Panc1 (cell line): ENCODE measurements at places on chromosomes 7 and 10. TPM values are rescaled to one million over a fixed set of nuclear protein-coding genes. Genes with fewer than 3 reads are reported as not detected.

- DNase-seq = no peak
Observed at GRCh38 chr10:119319920-119320258, 112.5 kb downstream of the GRK5 start.

DNA sequence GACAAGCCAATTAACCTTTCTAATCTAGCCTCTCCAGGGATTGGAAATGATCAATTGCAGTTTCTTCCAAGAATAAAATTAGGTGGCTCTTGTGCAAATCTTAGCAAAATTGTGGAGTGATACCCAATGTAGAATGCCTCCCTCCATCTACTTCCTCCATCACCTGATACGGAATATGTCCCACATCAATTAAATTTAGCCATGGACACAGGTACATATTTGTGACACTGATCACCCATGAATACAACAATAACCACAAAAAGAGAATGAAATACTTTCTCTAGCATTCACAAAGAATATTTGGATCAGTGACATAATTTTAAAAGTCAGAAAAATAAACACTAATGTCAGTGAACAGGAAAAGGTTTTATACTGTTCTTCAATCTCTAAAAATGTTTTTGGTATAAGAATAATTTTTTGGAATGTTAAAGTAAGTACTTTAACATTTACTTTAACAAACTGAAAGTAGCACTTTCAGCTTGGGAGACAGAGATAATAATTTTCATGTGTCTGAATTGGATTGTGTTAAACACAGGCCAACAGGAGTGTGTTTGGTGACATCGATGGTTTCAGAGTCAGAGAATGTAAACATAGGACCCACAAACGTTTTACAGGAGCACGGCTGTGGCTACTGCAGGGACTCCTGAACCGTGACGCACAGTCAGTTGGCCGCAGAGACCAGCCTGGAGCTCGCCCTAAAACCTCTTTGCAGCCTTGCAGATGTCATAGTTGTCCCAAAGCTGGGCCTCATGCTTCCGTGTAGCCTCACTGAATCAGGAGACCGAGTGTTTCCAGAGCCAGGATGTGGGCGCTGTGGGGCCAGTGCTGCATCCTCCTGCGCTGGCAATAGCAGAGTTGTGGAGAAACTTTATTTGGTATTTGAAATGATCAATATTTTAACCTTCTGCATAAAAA lies 7.2 kb downstream of the RBM20 start:
- DNase-seq = no peak

- no peak for DNase-seq
Observed at GRCh38 chr10:51269821-51270220, 195.5 kb downstream of the PRKG1 start.

- DNase-seq = peak; percentile 38
Observed at GRCh38 chr10:90751107-90751997, 106.5 kb downstream of the HTR7 start.

- DNase-seq = no peak
Observed at GRCh38 chr10:4081685-4082111, 296.7 kb upstream of the KLF6 start.

DNA sequence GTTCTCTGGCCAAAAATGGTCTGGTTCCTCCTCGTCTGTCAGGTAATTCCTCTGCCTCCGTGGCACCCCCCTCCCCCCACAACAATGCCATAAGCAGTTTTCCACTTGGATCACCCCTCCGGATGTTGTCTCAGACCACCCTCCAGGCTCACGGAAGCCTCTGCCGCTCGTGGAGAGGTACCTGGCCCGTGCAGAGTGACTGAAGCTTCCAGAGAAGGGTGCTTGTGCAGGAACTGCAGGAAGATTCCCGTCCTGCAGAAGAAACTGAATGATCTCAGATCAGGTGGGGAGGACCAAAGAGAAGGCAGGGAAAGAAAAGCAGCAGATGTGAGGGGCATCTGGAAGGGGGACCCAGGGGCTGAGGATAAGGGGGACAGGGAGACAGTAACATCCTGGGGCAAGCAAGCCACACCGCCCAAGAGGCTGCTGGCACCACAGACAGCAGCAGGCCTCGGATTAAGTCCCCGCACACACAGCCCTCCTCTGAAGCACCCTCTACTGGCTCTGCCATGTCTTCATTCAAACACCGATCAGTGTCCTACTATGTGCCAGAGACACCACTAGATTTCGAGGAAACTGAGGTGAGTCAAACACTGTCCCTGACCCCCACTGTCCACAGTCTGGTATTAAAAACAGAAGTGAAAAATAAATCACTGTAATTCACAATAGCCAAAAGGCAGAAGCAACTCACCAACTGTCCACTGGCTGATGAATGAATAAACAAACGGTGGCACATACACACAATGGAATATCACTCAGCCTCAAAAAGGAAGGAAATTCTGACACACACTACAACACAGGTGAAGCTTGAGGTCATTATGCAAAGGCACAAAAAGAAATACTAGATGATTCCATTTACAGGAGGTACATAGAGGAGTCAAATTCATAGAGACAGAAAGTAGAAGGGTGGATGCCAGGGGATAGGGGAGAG lies 26.4 kb downstream of the KIAA1549 start:
- no peak for DNase-seq

DNA sequence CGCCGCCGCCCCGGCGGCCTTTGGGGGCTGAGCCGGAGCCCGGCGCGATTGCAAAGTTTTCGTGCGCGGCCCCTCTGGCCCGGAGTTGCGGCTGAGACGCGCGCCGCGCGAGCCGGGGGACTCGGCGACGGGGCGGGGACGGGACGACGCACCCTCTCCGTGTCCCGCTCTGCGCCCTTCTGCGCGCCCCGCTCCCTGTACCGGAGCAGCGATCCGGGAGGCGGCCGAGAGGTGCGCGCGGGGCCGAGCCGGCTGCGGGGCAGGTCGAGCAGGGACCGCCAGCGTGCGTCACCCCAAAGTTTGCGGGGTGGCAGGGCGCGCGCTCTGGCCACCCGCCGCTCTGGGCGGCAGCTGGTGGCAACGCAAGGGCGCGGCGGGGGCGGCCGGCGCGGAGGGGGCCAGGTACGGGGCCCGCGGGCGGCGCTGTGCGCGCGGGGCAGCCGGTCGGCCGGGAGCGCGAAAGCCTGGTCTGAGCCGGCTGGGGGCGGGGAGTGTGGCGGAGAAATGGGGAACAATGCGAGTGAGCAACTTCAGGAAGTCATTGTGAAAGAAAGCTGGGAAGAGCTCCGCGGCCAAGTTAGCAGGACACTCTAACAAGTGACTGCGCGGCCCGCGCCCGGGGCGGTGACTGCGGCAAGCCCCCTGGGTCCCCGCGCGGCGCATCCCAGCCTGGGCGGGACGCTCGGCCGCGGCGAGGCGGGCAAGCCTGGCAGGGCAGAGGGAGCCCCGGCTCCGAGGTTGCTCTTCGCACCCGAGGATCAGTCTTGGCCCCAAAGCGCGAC lies at the start of gene IKZF1:
IKZF1 (plus strand) TSS at position 588 of the 782 bp plus-strand sequence. CDS start 14,346 bp downstream, outside the sequence.
- DNase-seq = no peak

GRCh38 chr7:33824911-33825459 lies 80.4 kb upstream of the BMPER start:
- DNase-seq = no peak

- no peak for DNase-seq
Observed at GRCh38 chr10:55329796-55330195, 528.8 kb upstream of the PCDH15 start.

DNA sequence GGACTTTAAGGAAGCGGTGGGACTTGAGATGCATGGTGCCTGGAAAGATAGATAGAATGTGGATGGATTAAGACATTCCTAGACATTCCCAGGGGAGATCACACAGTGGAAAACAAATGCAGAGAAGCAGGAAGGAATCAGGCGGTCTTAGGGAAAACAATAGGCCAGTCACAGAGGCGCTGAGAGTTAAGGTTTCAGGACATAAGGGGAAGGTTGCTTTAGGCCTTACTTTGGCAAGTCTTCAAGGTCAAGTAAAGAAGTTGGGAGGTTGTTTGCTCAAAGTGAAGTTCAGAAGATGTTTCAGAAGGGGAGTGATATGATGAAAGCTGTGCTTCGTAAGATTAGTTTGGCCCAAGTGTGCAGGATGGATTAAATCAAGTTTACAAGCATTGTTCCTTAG lies 109.4 kb downstream of the SUGCT start:
- no peak for DNase-seq

DNA sequence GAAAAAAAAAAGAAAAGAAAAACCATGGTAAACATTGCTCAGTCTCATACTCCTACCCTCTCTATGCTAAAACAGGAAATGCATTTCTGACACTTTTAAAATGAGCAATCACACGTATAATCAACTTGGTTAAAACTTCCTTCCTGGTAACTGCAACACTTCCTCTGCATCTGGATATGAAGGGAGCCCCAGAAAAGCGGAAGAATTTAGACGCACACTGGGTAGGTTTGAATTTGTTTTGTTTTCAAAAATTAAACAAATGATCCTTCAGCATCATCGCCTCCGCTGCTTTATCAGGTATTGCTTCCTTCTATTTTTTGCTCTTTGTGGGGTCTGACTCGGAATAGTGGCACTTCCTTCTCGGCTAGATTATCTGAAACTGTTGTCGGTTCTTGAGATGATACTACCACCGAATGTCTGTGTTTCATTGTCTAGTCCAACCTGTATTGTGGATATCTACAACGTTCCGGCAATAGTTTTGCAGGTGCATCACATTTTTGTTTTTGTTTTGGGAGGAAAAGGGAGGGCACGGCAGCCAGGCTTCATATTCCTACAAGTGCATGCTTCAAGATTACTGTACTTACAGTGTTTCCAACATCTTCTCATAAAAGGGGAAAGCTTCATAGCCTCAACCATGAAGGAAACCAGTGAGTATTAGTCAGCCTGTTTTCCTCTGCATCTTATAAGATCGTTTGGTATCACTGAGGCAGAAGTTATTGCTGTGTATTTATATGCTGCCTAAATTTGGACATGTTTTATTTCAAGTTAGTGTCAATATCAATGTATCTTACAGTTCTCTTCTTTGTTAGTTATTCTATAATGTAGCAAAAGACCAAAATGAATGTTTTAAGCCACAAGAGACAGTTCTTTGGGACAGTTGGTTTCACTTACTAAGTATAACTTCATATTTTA lies at the start of gene PIK3CG:
PIK3CG (plus strand) TSS at position 153 of the 912 bp plus-strand sequence. CDS start 2,280 bp downstream, outside the sequence.
- DNase-seq = no peak

GRCh38 chr7:67716729-67717128 lies 720.1 kb downstream of the TYW1 start:
- no peak for DNase-seq

DNA sequence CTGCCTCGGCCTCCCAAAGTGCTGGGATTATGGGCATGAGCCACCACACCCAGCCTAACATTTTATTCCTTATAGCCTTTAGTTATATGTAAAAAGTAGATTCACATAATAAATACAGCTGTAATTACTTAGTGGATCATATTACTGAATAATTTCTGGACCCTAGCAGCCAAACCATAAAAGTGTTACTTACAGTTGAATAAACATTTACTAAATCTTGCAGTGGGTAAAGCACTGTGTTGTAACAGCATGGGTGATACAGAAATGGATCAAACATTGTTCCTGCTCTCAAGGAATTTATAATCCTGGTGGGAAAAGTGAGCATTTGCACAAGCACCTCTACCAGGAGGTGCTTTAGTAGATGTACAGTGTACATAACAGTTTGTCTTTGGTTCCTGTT lies 25.0 kb downstream of the BPGM start:
- no peak for DNase-seq

GRCh38 chr10:3347413-3348182 lies 175.0 kb upstream of the PITRM1 start:
- no peak for DNase-seq

- DNase-seq = no peak
Observed at GRCh38 chr10:104809288-104810090, 168.4 kb downstream of the SORCS3 start.

- no peak for DNase-seq
Observed at GRCh38 chr7:92259610-92260247, 14.0 kb downstream of the ANKIB1 start.

DNA sequence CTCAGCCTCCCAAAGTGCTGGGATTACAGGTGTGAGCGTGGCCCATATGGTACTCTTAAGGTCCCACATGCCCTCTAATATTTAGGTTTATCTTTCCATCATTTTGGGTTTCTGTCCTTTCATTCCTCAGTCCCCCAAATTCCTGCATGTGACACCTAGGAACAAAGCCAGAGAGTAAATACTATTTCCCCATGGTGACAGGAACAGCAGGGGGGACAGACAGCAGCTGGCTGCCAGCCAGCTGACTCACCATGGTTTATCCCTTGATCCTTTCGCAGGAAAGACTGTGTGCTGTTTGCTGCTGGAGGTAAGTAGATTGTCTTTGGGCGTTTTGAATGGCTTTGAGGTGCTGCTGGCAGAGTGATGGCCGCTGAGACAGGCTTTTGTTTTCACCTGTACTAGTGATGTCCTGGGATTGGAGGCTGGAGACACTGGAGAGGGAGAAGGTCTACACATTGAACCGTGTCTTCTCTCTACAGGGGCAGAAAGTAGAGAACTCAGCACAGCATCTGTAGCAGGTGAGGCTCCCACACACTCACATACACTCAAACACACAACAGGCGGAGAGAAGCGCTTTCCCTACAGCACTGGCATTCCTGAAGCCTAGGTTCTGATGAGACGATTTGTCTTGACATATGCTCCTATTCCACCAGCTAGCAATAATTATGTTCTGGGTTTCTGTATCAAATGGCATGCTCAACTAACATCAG lies 83.7 kb upstream of the EFCAB10 start:
- no peak for DNase-seq

DNA sequence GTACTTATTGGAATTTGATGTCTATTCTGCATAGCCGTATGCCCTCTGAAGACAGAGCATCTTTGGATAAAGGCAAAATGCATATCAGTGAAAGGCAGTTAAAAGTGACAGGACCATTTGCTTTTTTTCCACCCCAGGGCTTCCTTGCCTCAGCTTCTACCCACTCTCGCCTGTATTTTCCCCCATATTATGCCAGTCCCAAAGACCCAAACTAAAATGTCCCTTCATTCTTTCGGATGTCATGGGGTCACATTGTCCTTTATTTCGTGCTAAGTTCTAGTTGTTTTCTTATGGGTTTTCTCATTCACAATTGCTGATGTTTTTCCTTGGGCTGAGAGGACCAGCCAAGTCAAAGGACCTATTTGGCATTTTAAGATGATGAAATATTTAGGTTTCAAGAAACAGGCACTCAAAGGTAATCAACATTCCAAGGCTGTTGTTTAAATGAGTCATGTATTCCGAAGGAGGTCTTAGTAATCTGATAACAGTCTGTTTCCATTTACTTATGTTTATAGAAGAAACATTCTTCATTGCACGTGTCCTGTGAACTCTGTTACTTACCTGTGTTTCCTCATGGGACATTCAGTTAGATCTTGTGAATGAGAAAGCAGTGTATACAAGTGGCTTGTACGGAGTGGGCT lies 74.1 kb downstream of the DNAH11 start:
- peak; percentile 42 for DNase-seq

GRCh38 chr10:28520346-28520745 lies 12.6 kb upstream of the WAC start:
- no peak for DNase-seq

SH2D4B gene
- 0.10 TPM for total RNA-seq

BTBD16 gene
- total RNA-seq = 0.82 TPM

WNT16 gene
- total RNA-seq = 0.39 TPM

HOGA1 gene
- 0.08 TPM for total RNA-seq

IRF5 gene
- total RNA-seq = 8.8 TPM

STEAP1B gene
- total RNA-seq = 3.3 TPM

KCNH2 gene
- 1.8 TPM for total RNA-seq

TECTB gene
- total RNA-seq = not detected

OR13A1 gene
- not detected for total RNA-seq
